B cell (primary cell): ENCODE measurements at places on chromosomes 12 and 14. TPM values are rescaled to one million over a fixed set of nuclear protein-coding genes. Genes with fewer than 3 reads are reported as not detected.

GRCh38 chr12:90173499-90174197 is 465.0 kb upstream of the ATP2B1 start:
- DNase-seq, result no peak

The MTHFD1 gene
- 47.1 and 51.3 TPM in 2 replicates for total RNA-seq

GRCh38 chr14:61671082-61671481 is 24.2 kb upstream of the HIF1A start:
- peak; percentile 67 for DNase-seq

The DIP2B gene
- total RNA-seq, result 38.8 and 45.5 TPM in 2 replicates

The EGLN3 gene
- 0.69 and 1.5 TPM in 2 replicates for total RNA-seq

GRCh38 chr14:105073720-105074600 is 8.7 kb upstream of the GPR132 start:
- peak; percentile 9 for DNase-seq

- no peak for DNase-seq
Observed at GRCh38 chr12:133221241-133221640, 14.4 kb downstream of the ANHX start.

The UTP20 gene
- 19.7 and 22.7 TPM in 2 replicates for total RNA-seq

DNA sequence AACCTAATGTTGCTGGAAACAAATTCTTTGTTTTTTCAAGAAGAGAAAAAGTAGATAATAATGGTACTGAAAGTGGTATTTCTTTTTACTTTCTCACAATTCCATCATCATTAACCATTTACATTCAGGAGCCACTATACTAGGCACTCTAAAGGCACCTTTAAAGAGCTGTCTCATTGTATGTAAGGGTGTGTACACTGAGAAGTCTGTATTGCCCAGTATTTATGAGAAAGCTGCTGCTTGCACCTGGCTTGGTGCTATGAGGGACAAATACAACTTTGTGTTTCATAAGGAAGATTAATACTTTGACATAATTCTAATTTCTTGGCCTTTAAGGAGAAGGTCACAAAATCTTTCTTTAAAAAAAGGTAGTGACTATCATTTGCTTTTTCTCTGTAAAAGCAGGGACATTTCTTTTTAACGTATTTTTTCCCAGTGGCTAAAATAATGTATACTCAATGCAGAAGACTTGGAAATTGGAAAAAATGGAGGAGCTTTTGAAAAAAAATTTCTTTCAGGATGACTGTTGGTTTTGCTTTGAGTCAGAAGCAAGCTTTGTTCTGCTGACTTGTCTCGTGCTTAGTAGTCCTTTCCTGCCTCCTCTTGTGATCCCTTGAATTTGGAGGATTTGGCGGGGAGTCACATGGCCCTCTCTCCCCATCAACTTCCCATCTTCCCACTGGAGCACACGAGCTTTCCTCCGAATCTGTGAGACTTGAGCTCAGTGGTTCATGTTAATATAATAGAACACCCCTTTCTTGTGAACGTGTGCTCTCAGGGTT is 50.1 kb downstream of the RASSF3 start:
- DNase-seq, result no peak

DNA sequence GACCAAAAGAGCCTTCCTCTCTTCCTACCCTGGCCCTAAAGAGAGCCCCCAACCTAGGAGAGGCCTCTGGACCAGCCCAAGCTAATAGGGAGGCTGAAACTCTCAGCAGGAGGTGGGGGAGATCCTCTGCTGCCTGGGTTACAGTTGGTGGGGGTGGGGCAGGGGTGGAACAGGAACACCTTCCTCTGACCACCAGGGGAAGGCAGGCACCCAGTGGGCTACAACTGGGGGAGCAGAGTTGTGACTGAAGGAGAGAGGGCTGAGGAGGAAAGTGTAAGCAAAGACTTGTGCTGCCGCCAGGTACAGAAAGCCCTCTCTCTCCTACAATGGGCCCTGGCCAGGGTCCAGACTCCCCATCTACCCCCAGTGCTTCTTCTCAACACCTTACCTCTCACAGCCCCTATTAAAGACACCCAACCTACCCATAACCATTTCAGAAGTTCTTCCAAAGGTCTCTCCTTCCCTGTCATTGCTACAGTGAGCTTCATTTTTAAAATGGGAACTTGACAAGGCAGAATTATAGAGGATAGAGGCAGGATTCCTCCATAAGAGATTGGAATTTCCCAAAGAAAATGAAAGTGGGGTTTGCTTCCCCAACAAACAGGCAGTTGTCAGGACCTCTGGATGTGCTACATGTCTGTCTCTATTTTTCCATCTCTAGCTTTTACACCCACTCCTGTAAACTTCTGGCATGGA is 1.4 kb downstream of the MYO1A start:
- DNase-seq, result no peak

DNA sequence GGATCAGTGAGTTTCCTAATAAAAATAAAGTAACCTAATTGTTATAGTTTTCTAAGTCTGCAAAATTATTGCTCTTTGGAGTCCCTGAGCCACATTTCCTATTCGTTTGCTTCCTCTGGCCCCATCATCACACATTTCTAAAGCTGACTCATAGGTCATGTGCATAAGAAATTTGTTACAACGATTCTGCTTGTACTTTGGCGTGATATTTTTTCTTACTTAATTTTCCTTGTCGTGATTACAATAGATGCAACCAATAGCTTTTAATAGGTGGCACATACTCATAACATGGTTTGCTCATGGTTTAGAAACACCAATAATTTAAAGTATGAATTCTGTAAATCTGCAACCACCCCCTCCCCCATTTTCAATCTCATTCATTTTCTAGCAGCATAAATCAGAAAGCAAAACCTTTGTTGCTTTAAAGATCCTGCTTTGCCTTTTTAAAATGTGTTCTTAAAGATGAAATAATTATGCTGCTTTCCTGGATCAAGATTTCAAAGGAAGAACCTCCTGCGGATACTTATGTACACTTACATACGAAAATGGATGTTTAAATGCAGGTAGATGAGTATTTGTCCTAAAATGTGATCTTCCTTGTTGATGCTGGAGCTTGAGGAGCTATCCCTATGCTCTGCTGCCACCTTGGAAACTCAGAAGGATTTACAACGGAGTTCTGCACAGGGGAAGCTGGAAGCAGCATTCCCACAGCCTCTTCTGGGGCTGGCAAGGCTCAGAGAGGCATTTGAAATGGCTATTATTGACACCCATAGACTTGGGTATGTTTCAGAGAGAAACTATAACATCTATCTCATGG is 1.7 kb upstream of the FLRT2 start:
- DNase-seq, result no peak

The KCNC2 gene
- total RNA-seq, result not detected in 2 replicates

DNA sequence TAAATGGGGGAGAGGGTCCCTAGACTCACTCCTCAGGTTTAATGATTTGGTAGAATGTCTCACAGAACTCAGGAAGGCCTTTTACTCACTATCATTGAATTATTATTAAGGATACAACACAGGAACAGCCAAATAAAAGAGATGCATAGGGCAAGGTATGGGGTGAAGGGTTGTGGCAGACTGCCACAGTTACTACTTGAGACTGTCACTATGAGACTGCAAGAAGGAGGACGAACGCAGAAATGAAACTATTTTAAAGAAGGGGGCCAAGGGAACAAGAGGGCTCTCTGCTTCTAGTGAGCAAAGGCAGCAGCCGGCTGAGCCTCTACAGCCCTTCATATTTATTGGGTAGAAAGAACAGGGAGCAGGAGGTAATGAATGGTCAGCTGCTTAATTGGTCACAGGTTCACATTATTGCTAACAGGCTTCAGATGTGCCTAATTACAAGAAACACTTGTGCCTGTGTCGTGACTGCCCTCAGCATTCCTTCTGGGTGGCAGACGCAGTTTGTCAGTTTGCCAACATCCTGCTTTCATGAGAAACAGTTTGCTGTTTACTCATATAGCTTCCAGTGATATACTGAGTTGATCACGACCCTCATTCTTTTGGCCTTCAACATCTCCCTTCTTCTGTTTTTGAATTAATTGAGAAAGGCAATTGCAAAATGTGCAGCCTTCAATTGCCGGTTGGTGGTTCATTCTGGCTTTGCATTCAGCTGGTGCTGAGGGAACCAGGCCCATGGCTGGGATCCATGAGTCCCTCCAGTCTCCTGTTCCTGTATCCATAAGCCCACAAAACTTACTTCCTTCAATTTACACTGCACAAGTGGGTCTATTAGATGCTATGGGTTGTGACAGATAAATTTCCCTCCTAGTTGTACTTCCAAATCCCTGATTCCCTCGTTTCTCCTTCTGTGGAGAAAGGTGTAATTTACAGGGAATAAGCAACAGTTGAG is 82.8 kb upstream of the PLEKHG7 start:
- DNase-seq, result no peak

GRCh38 chr14:103724116-103724515 is 8.5 kb downstream of the ZFYVE21 start:
- no peak for DNase-seq

- DNase-seq, result no peak
Observed at GRCh38 chr14:96434040-96434439, 42.1 kb downstream of the AK7 start.

The KCNH3 gene
- total RNA-seq, result 0.19 and 0.54 TPM in 2 replicates

GRCh38 chr12:9244894-9245293 is 36.7 kb upstream of the PZP start:
- no peak for DNase-seq

The MGAT4C gene
- not detected in 2 replicates for total RNA-seq

DNA sequence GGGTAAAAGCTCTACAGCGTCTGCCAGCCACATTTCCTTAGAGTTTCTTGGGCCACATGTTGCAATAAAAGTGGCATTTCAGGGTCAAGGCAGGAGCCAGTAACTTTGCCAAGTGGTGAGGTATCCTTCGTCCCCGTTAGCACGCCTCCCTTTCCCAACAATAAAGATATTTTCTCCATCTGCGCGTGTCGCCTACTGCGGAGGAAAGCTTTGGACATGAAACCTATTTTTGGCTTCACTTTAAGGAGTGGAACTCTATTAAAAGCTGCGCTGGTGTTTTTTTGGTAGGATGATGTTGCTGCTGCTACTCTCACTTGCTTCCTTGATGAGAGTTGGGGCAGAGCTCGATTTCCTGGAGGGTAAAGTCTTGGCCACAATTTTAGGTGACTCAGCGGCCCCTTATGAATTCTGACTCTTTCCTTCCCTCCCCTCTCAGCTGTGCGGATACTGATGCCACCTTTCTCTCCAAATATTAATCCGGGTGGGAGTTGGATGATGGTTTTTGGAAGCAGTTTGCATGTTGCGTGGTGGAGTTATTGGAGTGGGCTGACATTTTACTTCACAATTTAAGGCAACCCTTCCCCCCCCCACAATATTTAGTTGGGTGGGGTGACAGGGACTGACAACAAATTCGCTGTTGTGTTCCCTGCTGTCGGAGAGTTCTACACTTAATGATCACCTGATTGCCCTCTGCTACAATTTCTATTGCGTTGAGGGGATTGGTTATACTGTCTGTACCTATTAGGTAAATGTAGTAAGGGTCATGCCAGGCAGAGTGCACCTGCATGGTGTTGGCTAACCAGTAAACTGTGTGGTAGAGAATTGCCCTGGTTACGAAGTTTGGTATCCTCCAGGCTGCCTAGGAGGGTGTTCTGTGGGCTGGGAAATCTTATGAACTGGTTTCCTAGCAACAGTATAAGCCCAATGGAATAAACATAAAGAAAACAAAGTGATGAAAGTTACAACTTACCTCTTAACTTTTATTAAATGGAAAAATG is 1.1 kb downstream of the CCDC91 start:
- peak; percentile 39 for DNase-seq

The GALNT6 gene
- total RNA-seq, result 8.5 and 9.0 TPM in 2 replicates

GRCh38 chr14:44898551-44898950 is 63.2 kb downstream of the KLHL28 start:
- DNase-seq, result no peak

- DNase-seq, result no peak
Observed at GRCh38 chr14:99156090-99156425, 115.9 kb downstream of the BCL11B start.
